ENCODE measurements at places on chromosomes 12 and 14.

DNA sequence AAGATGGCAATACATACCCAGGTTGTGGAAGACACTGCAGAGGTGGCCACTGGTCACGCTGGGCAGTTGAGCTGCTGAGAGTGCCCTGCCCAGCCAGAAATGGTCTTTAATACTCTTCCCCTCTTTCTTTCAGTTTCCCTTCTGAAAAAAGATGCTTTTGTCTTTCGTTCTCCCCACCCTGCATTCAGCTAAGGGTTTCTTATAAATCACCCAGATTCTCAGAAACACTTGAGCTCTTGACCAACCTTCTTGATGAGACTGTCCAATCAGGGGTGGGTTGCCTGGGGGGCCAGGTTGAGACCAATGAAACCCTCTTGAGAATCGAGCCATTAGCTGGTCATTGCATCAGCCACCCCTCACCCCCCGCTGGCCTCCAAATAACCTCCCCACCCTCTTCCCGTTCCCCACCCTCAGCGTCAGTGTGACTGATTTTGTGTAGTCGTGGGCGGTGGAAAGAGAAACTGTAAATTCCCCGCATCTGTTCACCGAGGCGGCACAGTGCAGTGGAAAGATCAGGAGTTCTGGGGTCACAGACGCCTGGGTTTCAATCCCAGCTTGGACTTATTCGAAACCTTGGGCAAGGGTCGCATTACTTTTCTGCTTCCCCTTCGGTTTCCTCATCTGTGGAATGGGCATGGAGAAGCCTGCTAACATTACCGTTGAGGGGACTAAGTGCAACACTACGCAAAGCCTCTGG lies 52.3 kb downstream of the SLC25A47 start:
- DNase-seq = peak; percentile 70

- DNase-seq = no peak
Measured at GRCh38 chr12:6982532-6982931, 11.8 kb downstream of the EMG1 start.

DNA sequence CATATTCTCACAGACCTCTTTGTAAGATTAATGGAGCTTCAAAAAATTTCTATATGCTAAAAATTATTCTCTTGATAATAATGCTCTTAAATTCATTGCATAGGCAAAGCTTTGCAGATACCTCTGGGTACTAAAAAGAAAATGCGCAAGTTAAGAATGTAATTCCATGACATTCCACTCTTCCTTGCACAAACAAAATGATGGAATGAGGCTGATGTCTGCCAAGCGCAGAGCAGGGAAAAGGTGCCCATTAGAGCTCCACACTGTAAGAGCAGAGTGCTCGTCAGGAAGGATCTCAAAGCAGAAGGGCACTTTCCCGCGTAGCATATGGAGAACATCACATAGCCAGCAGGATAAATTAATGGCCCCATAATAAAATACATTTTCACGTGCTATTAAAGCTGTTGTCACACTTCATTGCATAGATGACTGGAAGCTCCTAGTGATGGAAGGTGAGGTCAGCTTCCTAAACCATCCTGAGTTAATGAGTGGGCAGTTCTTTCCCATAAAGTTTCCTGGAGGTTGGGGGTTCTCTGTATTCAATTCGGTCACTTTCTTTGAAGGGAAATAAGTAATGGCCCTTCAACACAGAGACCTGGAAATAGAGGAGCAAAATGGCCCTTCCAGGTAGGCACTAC lies 1058.9 kb downstream of the GALC start:
- DNase-seq = no peak

DNA sequence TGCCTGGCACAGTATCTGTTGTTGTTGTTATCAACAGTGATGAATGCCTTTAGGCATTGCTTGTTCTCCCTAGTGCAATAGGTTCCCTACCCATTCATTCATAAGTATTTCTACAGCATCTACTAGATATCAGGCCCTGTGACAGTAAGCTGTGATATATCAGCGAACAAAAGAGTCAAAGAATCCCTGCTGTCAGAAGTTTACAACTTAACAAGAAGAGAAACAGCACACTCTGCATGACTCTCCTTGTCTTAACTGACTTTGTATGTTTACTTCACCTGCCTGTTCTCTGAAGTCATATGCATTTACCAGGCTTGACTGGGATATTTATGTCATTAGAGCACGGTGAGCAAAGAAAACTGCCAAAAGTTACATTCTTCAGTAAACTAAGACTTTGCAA lies 452.2 kb upstream of the RPL10L start:
- DNase-seq = no peak

GRCh38 chr12:68119724-68120211 lies 39.8 kb downstream of the IFNG start:
- peak; percentile 28 for DNase-seq

DNA sequence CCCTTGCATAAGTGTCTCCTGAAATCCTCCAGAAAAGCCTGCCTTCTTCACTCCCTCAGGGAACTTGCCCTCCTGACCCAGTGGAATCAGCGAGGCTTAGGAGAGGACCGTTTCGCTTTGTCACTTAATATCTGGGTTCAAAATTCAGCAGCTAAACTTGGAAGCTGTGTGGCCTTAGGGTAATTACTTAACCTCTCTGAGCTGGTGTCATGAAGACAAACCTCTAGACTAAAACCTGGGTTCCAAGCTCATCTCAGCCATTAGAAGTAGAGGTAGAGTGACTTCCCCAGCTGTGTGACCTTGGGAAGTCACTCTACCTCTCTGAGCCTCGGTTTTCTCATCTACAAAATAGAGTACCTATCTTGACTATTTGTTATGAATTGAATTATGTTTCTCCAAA lies 18.3 kb upstream of the RBM19 start:
- no peak for DNase-seq

DNA sequence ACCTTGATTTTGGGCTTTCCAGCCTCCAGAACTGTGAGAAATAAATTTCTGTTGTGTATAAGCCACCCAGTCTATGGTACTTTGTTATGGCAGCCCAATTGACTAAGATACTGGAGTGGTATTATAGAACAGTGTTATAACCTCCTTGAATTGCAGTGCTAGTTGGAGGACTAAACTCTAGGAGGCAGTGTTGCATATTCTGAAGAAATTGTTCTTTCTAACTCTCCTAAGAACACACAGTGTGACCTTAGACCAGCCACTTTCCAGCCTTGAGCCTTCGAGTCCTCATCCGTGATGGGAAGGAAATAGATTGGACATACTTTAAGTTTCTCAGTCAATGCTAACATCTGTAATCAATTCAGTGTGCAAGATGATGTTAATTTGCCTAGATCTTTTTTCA lies 22.4 kb upstream of the LRRC10 start:
- DNase-seq = no peak

DNA sequence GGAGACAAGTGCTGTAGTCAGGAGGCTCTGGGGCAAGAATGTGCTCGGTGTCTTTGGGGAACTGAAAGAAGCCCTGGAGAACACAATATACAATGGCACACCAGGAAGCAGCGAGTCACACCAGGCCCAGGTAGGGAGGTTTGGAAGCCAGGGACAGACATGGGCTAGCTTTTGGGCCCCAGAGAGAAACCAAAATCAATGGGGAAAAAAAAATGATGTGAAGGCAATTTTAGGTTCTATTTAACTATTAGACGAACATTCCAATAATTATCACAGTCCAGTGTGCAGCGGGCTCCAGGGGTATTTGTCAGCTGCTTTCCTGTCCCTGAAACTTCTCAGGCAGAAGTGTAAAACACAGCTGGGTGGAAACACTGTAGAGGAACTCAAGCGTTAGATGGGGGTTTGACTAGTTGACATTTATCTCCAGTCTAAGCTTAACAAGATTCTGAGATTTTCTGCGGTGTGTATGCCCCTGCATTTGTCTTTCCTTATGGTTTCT lies 21.8 kb upstream of the EGLN3 start:
- no peak for DNase-seq

- DNase-seq = no peak
Measured at GRCh38 chr12:42474391-42474790, 115.2 kb downstream of the PRICKLE1 start.

DNA sequence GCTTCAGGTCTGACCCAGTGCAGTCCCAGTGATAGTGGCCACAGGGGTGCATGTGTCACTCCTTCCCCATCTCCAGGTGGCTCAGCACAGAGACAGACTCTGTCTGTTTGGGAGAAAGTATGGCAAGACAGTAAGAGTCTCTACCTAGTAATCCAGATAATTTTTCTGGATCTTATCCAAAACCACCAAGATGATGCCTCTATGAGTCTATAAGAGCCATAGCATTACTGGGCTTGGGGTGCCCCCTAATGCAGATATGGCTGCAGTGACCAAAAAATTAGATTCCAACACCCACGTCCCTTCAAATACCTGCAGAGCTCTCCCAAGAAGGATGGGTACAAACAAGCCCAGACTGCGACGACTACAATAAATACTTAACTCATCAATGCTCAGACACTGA lies 123.8 kb downstream of the GRIP1 start:
- DNase-seq = no peak

GRCh38 chr12:74953697-74954096 lies 255.9 kb downstream of the KCNC2 start:
- no peak for DNase-seq

DNA sequence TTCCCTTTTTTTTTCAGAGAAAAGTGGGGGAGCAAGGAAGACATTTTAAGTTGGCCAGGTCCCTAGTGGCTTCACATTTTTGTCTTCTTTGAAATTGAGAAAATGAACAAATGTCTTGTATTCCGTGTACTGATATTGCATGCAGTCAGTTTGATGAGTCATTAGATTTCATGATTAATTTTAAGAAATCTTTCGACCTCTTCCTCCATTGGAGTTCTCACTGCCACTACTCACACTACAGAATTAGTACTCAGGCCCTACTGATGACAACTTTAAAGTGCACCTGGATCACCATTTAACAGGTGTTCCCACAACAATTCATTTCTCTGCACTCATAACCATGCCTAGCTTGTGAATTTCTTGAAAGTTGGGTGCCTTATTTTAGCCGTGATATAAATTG lies 50.5 kb downstream of the SAMD4A start:
- DNase-seq = no peak

DNA sequence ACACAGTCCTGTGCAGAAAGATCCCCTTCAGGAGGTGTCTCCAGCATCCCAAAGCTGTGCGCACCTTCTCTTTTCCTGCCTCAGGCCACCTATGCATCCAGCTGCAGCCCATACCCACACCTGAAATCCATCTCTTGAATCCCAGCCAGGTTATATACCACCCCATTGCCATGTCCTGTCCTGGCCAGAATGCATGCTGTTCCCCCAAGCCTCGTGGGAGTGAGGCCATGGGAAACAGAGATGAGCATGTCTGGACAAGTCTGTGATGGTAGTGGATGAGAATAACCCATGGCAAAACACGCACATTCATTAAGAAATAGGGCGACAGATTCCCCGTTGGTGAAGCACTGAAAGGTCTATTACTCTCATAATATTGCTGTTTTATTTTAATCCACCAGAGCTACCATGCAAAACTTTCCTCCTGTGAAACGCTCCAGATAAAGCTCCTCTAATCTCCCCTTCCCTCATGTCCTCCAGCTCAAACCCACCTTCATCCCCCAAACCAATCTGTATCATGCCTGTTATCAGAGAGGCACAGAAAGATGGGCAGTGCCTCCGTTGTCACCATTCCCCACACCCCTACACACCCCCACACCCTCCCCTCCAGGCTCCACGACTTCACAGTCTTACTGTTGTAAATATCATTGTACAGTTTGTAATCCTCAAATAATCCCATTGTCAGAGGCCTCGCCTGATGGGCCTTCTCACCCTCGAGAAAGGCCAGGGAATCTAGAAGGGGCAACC lies 97.5 kb upstream of the FKBP4 start:
- no peak for DNase-seq

DNA sequence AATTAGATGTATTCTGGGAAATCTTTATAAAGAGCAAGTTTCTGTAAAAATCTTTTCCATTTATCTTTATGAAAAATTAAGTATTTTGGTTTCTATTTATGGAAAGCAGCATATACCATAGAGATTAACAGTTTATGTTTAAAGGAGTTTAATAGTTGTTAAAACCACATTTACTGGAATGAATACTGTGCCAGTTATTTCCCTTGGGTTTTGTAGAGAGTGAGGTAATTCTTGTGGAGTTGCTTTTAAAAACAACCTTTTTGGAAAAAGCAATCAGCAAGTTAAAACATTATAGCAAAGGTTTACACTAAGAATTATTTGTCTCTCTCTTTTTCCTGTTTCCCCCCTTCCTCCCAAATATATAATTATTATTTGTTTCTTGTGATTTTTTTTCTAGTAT lies 34.9 kb downstream of the AEBP2 start:
- DNase-seq = no peak

DNA sequence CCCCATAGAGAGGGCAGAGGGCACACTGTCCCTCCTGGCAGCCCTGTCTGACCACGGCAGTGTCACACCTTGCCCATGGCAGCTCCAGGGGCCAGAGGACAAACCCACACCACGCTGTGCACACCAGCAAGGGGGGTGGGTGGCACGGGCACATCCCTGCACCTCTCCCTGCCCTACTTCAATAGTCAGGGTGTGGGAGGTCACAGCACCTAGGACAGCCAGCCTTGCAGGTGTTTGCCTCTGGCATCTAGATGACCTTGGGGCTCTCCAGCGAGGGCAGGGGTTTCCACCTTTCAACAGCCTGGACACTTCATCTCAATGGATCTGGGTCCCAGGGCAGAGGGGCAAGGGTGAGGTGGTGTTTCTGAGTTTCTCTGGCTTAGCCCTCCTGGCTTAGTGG lies 69.2 kb downstream of the LGMN start:
- DNase-seq = no peak

- no peak for DNase-seq
Measured at GRCh38 chr12:3320881-3321509, 170.0 kb upstream of the PRMT8 start.

DNA sequence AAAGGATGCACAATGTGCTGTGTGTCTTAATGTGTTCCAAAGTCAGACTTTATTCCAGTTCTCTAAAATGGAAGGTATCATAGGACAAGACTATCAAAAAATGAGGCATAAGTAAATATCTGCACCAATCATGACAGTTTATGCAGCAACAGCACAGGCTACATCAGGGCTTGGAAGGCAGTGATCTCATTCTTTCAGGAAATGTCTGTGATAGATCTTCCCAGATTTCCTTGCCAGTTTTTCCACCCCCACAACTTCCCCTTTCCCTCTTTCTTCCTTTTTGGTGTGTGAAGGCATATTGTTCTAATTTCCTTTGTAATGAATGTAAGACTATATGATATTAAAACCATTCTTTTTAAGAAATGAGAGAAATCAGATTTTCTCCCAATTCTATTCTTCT lies 326.7 kb downstream of the ATP23 start:
- DNase-seq = no peak

GRCh38 chr12:114783089-114783618 lies 99.2 kb upstream of the TBX3 start:
- peak; percentile 10 for DNase-seq

DNA sequence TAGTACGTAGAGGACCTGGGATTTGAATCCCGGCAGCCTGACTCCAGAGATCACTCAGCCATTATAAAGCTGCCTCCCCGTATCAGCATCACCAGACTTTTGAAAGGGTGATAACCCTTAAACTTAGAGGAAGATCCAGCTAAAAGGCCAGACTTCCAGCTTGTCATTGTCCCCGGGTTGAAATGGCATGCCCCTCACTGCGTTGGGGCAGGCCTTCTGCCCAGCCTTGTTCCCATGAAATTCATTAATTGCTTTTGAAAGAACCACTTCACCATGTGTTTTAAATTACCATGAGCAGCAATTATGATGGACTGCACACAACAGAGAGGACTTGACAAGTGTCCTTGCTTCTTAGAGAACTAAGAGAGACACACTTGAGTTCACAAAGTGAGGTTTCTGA lies 269.6 kb upstream of the CRY1 start:
- DNase-seq = peak; percentile 81
